Activated gamma-delta T cell treated with Interleukin-2 at 50 U/mL for 16 hours (primary cell): ENCODE measurements at places on chromosomes 12 and 14.
A peak's percentile ranks its signal among the peaks of the same experiment; 100 is the strongest.

DNA sequence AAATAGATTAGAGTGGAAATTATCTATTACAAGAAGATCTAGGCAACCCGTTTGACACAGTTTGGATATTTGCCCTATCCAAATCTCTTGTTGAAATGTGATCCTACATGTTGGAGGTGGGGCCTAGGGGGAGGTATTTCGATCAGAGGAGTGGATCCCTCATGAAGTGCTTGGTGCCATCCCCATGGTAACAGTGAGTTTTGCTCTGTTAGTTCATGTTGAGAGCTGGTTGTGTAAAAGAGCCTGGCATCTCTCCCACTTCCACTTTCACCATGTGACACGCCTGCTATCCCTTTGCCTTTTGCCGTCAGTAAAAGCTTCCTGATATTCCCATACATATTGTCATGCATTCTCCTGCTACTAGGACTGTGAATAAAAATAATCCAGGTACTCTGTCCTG lies 66.4 kb upstream of the FLRT2 start:
- no peak for DNase-seq

GRCh38 chr12:122090759-122091515 lies 12.4 kb downstream of the MLXIP start:
- no peak for DNase-seq

- DNase-seq = no peak
These were observed 132.1 kb downstream of the SLC5A8 start for GRCh38 chr12:101077791-101078528.

GRCh38 chr14:58907803-58908202 lies 270.0 kb downstream of the DACT1 start:
- DNase-seq = no peak

DNA sequence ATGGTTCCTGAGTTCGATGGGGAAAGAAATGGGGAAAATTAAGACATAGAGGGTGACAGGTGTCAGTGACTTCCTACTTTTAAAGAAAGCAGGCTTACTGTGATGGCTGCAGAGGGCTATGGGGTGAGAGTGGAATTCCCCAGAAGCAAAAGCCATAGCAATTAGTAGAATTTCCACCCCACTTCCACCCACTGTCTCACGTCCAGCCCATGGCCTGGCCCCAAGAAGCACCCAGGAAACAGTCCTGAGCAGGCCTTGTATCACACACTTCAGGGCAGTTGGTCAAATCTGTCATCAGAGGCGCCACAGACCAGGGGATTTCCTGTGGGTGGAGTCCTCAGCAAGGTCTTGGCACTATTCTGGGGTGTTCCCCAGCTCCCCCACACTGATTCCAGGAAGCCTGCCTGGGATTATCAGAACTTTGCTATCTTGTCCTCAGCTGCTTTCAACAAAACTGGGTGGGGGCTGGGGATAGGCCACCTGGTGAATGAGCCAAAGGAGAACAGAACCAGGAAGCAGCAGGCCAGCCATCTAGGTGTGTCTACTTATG lies 120.1 kb upstream of the CCND2 start:
- DNase-seq = no peak

DNA sequence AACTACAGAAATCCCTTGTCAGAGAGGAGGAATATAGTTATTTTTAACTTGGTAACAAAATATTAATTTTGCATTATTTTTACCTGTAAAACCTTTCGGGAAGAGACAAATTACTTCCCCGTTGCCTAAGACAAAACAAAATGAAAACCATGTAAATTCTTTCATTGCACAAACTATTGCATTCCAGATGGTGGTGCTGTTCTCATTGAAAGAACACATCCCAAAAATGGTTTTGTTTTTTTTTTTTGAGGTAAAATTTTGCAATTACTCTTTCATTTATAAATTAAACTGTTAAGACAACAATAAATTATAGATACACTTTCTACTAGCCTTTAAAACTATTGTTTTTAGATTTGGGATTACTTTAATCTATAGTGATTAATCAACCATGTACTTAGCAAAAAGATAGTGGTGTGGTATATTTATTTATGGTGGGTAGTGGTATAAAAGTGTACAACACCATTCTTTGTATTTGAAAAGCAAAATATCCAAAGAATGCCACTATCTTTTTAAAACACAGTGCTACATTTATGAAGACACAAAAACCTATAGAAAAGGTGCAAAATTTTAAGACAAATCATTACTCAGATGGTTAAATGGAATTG lies 115.5 kb downstream of the SLC38A1 start:
- no peak for DNase-seq

GRCh38 chr12:51218607-51219161 lies 822 bp upstream of the POU6F1 start:
- no peak for DNase-seq

GRCh38 chr14:99708449-99708848 lies 24.4 kb downstream of the CYP46A1 start:
- no peak for DNase-seq

DNA sequence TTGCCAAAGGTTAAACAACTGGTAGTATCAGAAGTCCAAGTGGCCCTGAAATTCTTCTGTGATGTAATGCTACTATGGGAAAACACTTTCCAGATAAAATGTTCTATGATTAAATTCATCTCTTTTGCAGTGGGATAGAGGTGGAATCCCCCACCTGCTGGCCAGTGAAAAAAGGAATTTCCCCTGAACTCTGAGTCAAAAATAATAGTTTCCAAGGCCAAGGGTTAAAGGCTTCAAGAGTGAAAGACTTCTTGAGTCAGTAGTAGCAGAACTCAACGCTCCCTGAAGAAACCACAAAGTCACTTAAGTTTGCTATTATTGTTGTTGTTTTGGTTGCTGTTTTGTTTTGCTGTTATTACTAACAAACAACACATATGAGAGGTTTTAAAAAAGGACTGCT lies 330.8 kb downstream of the SOX5 start:
- DNase-seq = no peak

GRCh38 chr12:125772403-125772802 lies 707.2 kb downstream of the AACS start:
- DNase-seq = no peak

- DNase-seq = no peak
These were observed 282.3 kb downstream of the CACNA1C start for GRCh38 chr12:2335109-2335508.

DNA sequence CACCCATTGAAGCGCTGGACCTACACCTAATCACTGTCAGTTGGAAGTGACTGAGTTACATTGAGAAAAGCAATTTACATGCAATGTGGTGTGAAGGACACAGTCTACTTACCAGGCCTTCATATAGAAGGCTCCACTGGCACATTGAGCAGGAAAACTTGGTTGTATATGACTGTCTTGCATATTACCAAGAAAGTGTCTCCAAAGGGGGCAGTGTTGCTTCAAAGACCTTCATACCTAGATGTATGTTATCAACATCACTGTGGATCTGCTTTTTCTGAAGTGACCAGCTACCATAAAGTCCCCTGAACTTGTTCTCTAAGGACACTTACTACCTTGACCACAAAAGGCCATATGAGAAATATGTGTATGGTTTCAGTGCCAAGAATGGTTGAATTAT lies 64.1 kb downstream of the NELL2 start:
- DNase-seq = peak; percentile 48

- no peak for DNase-seq
These were observed 16.8 kb downstream of the GNS start for GRCh38 chr12:64742416-64742815.

GRCh38 chr14:104882991-104883660 lies 18.1 kb downstream of the CEP170B start:
- DNase-seq = no peak

GRCh38 chr14:54709867-54710266 lies 142.9 kb downstream of the SAMD4A start:
- DNase-seq = no peak

DNA sequence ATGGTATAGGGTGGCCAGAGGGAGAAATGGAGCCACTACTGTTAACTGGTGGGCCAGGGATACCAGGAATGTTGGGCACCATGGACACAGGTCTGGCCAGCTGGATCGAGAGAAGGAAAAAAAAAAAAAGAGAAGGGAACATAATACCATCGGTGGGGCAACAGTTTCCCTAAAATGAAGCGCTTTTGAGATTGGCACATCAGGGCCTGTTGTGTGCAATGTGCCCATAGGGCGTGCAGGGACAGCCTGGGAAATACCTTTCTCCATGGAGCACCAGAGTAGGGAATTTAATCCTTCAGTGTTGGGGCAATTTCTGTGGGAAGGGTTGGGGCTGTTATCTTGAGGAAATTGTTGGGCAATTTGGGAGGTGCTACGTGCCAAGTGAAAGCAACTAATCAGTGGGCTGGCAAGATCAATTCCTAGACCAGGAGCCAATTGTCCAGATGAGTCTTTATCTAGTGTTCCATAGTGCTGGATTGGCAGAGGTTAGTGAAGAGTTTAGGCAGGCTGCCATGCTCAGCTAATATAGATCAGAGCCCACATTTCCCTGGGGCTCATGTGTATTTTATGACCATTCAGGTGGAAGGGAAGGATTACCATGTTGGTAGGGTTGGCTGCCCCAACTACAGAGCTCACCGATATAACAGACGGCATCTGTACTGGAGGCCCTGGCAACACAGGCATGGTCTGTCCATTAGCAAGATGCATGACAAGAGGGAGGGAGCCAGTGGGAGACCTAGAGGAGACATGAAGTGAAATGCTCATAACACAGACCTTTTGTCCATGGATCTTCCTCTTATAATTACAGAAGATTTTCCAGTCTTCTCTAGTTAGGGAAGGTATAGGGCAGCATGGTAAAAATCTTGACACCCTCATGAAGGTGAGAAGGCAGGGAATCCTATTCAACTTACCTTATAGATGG lies 25.5 kb upstream of the NPFF start:
- no peak for DNase-seq

GRCh38 chr12:64044191-64044590 lies 177.9 kb downstream of the KICS2 start:
- no peak for DNase-seq

DNA sequence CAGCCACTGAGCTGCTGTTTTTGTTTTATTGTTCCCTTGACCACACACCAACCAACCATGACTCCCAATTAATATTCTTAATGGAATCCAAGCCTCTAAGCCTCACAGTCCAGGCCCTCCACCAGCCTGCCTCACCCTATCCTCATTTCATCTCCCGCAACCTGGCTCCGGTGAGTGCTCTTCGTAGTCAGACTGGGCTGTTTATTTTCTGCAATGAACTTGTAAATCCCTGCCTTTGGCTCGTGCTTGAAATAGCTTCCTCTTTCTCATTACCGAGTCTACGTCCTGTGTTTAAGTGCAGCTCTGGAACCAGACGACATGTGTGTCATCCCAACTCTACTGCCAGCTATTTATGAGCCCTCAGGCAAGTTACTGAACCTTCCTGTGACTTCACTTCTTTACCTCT lies 12.4 kb upstream of the ETFBKMT start:
- DNase-seq = no peak

DNA sequence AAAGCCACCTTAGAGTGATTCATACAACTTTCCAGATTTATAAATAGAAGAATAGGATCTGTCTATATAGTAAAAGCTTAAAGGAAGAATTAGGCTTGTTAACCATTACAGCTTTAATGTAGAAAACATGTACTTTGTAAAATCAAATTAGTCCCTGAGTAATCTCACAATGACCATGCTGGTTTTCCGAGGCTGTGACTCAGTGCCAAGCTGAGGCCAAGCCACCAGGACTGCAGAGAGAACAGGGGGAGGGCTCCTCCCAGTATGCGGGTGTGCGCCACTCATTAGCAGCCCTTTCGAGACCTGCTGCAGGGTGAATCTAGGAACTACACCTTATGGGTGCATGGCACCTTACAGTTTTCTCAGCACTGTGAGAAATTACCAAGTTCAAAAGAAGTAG lies 167.0 kb downstream of the EFCAB11 start:
- no peak for DNase-seq

GRCh38 chr12:51368640-51369517 lies 22.3 kb downstream of the GALNT6 start:
- peak; percentile 87 for DNase-seq

DNA sequence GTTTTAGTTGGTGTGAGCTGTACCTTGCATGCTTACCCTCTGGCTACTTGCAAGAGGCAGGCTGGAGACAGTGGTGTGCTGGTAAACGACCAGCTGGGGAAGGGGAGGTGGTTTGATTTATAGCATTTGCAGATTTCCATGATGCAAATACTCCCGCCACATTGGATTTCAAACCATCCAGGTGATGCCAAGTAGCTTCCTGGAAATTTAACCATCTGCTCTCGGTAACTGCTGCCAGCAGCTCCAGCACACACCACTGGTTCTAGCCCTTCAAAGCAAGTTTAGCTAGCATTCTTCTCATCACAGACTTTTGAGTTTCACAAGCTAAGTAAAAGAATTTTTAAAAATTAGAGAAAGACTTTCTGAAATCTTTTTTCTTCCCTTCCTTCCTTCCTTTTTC lies 104.5 kb upstream of the AMIGO2 start:
- no peak for DNase-seq

DNA sequence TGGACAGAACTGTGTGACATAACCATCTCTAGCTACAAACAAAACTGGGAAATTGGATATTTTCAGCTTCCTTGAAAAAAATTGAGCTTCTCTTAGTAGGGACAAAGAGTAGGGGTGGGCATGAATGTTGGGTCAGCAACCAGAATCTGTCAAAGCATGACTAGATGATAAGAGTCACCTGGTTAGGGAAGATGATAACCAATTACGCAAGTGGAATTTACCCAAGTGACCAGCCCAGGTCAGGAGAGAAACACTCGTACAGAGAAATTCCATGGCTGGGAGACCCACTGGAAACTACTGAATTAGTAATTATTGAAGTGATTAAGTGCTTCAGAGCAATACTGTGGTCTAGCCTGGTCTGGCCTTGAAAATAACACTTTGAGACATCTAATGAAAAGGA lies 36.3 kb upstream of the C12orf75 start:
- no peak for DNase-seq

GRCh38 chr14:87601036-87601435 lies 391.9 kb downstream of the GALC start:
- DNase-seq = no peak

DNA sequence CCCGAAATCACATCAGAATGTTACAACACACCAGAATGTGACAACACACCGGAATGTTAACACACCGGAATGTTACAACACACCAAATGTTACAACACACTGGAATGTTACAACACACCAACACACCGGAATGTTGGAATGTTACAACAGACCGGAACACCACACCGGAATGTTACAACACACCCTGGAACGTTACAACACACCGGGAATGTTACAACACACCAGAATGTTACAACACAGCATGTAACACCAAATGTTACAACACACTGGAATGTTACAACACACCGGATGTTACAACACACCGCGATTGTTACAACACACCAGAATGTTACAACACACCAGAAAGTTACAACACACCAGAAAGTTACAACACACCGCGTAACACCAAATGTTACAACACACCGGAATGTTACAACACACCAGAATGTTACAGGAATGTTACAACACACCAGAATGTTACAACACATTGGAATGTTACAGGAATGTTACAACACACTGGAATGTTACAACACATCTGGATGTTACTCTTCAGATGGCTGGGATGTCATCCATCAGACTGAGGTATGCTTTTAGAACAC lies 21.1 kb downstream of the CHFR start:
- DNase-seq = no peak

GRCh38 chr12:95955549-95956159 lies 12.5 kb downstream of the AMDHD1 start:
- DNase-seq = no peak
